ENCODE measurements at places on chromosomes 16 and 17.

DNA sequence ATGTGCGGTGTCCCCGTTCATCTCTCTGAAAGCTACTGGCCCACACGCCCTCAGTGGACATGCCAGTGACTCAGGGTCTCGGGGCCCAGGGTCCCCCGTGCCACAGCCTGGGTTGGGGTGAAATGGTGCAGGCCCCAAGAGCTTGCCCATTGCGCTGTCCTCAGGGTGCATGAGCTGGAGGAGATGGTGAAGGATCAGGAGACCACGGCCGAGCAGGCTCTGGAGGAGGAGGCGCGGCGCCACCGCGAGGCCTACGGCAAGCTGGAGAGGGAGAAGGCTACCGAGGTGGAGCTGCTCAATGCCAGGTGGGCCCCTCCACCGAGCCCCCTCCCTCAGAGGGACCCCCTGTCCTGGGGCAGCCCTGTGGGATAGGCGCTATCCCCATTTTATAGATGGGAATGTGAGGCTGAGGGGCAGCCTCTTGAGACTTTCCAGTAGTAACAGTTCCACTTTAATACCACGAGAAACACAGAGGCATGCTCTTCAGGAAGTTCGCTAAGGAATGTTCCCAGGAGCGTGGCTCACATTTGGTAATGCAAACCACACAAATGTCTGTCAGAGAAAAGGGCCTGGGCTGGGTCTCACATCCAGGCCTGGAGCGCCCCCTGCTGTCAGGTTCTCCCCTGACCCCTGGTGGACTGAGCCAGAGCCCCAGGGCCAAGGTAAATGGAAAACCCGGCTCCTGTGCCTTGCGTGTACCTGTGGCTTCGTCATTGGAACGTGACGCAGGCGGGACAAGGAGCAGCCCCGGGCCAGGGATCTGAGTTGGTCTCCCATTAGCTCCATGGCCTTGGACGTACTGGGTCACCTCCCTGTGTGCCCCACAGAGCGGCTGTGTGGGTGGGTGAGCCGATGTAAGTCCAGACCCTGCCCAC is 133.7 kb downstream of the RAB11FIP4 start:
- DNase-seq = peak; percentile 96

DNA sequence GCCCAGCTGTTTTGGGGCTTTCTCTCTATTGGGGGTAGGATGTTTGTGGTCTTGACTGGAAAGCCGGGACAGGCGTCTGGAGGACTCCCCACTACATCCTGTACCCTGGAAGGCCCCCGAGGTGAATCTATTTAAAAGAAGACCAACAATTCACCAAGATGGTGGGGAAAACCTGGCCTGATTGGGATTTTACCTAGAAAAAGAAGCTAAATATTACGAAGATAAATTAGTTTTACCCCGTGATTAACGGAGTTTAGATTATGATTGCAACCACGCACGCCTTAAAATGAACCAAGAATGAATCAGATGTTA is 779 bp upstream of the CCDC102A start:
- DNase-seq = no peak

DNA sequence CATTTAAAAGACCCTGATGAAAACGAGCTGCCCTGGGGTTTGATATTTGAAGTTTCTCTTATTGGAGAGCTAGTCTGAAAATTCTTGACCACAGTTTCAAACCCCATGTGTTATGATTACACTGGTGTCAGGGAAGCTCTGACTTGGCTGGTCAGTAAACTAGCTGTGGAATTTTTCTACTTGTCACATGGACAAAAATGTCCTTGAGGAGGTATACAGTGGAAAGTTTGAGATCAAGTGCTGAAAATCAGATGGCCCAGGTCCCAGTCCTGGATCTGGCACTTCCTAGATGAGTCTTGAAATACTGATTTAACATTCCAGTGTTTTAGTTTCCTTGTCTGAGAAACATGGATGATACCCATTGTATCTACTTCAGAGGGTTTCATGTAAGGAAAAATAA is 30.7 kb upstream of the SOX9 start:
- DNase-seq = no peak

DNA sequence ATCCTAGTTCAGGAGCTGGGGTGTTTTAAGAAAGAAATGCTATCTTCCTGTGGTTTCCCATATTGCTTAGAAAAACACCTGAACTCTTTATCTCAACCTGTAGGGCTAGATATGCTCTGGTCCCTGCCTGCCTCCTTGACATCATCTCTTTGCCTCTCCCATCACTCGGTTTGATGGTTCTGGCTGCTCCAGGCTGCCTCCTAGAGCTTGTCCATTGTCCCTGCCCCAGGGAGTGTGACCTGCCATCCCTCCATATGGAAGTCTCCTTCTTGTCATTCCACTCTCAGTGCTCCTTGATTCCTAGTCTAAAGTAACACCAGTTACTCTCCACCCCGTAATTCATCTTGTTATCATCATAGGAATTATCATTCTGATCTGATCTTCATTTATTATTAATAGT is 369.0 kb upstream of the EEF2KMT start:
- no peak for DNase-seq

GRCh38 chr17:76930107-76930506 is 61.9 kb downstream of the MGAT5B start:
- no peak for DNase-seq

DNA sequence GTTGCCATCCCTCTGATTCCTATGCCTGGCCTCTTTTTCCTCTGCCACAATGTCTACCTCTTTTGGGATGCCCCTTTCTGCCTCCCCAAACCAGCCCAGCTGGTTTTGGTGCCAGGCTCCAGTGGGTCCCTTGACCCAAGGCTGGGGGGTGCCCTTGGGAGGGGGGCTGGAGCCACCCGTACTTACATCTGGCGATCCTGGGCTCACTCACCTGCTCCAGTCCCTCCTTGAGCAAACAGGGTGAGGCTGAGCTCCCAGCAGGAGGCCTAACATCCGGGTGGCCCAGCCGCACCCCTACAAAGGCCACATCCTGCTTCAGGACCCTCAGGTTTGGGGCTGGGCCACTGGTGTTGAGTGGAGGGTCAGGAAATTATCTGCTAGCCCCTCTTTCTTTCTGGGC is 1.2 kb downstream of the ERN2 start:
- no peak for DNase-seq

DNA sequence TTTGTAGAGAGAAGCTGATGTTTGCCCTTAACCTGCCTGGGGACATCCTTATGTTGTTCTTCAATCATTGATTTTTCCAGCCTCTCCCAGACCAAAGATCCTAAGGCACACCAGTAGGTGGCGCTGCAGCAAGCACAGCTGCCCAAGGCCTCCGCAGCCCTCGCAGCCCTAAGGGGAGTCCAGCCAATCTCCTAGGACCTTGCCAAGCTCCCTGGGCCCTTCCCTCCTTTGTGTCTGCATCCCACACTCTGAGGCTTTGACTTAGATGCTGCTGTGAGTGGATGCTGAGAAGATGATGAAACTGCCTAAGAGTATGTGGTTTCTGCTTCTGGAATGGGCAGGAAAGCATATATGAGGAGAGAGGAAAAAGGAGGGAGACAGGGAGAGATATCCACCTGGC is 47.1 kb downstream of the SPACA3 start:
- no peak for DNase-seq

DNA sequence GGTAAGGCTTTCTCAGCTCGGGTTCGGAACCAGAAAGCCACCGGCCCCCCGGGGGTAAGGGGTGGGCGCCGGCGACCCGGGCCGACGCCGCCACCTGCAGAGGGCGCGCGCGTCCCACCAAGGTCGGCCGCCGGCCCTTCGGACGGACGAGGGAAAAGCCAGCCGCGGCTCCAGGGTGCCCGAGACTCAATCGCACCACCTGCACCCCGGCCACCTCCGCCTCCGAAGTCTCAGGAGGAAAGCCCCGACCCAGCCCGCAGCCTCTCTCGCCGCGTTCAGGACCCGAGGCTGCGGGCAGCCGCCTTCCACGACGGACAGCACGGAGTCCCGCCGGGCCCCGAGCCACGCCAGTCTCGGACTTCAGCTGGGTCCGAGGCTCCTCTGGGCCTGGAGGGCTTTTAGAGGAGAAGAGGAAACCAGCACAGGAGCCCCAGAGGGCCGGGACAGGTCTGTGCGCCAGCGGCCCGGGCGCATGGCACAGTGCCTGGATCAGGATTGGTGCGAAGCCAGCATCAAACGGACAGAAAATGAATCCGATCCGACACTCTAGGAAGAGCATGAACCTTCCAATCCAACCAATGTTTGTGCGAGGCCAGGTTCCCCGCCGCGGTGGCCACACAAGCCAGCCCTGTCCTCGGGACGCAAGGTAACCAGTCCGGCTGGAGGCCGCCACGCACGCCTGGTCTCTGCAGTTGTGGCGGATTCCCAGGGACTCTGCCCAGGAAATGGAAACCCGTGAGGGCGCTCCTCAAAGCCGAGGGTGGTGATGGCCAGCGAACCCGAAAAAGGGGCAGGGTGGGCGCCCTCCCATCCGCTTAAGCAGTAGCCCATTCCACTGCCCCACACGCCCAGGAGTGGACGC is 6.7 kb downstream of the CBX8 start:
- DNase-seq = peak; percentile 41

GRCh38 chr17:73591296-73592078 is 52.8 kb downstream of the SDK2 start:
- DNase-seq = no peak

GRCh38 chr17:17072546-17072945 is 30.3 kb downstream of the MPRIP start:
- DNase-seq = no peak

DNA sequence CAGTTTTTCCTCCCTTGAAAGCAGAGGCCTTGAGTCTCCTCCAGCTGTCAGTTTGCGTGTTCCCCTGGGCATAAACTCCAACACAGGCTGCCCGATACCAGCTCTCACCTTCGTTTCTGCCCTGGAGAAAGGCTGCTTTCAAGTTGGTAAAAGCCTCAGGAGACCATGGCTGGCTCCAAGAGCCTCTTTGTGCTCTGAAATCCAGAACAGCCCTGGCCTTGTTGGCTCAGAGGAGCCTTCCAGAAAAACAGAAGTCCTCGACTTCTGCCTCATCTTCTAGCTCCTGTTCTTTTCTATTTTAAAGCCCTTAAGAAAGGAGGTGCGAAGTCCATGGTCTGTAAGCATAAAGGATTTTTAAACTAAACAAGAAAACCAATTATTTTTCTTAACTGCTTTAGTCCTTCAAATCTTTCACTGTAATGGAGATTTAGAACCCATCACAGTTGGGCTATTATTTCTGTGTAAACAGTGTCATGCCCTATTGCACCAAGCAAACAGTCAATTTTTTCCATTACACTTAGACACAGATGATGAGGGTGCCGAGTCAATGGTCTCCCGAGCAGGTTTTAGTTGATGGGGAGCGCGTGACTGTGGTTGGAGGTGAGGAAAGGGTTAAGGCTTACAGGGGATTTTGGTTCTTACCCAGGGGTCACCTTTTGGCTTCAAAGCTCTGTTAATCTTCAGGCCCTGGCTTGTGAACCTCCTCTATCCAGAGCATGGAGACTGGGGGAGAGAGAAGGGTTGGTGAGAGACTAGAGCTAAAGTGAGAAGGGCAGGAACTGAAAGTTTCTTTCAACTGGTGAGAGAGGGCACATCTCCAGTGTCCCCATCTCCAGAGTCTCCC is 212.8 kb downstream of the MSI2 start:
- no peak for DNase-seq

DNA sequence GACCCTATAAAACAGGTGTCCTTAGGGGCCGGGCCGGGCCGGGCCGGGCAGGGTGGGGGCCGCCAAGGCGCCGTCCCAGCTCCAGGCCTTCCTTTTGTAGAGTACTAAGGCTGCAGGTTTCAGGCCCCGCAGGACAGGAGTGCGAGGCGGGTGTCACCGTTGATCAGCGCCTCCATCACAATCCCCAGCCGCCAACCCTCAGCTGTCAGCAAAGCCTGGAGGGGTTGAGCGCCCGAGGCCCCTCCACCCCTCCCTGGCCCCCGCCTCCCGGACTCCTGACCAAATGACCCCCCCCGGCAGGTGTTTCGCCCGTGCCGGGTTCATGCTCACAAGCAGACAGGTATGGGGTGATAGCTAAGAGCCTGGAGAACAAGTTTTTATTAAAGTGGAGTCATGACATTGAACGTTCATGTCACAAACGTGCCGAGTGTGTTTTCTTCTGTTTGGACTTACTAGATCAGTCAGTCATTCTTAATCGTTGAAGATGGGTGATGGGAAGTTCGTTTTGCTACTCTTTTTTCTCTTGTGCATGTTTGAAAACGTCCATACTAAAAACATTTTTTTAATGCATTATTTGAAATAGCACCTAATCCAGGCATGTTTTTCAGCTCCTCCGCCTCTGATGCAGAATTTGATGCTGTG is 534 bp downstream of the ARL2BP start:
- no peak for DNase-seq

DNA sequence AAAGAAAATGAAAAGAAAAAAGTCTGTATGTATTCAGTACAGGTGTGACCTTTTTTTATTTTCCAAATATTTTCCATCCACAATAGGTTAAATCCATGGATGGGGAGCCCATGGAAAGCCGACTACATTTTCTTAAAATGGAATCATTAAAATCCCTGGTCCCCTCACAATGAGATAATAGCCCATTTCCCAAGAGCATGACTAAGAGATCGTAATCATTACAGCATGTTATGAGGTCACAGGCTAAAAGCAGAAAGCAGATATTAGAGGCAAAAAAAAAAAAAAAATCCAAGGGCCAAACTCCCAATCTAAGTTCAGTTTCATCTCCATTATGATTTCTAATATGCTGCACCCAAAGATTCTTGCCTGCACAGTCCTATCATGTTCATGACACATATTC is 44.7 kb downstream of the CYTH1 start:
- DNase-seq = no peak

GRCh38 chr16:87201052-87201451 is 116.1 kb downstream of the C16orf95 start:
- DNase-seq = no peak

- DNase-seq = peak; percentile 67
These were observed 2.4 kb downstream of the FBRS start for GRCh38 chr16:30660424-30661261.

GRCh38 chr16:56667581-56668571 is at the start of gene MT1G:
Gene MT1G, minus strand, starts transcription at chr16:56668065. Its CDS starts 72 bp downstream, at chr16:56667993.
- DNase-seq = no peak

DNA sequence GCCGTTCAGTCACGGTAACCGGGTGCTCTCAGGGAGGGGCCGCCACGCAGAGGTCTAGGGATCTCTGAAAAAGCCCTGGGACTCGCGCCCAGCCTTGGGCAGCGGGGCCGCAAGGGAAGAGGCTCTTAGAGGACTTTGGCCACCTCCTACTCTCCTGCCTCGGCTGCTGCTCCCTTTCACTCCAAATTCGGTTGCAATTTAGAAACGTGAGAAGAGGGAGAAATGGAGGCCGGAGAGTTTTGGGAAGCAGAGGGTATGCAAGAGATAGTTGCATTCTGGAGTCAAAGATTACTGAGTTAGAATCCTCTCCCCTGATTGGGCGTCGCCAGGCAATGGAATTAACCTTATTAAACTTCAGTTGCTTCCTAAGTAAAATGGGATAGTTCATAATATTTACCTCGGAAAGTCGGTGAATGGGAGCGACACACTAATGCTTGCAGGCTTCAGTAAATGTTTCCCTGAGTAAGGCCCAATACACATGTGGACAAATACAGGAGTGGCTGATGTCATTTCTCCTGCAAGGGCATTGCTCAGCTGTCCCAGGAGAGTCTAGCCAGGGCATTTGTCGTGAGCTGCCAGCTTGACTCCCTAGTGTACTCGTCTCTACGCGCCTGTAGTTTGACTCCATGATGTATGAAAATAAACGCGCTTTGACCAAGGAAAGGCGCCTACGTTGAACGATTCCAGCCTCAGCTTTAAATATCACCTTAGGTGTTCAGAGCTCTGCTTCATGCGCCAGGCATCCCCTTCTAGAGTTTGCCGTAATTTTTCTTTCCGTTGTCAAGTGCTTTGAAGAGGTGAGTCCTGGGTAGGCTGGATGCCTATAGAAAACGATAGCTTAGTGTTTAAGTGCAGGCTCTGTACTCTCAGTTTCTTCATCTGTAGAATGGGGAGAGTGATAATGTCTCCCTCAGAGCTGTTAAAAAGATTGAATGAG is 667 bp downstream of the OGFOD1 start:
- DNase-seq = no peak
